ENCODE measurements at places on chromosomes 5 and 9.

DNA sequence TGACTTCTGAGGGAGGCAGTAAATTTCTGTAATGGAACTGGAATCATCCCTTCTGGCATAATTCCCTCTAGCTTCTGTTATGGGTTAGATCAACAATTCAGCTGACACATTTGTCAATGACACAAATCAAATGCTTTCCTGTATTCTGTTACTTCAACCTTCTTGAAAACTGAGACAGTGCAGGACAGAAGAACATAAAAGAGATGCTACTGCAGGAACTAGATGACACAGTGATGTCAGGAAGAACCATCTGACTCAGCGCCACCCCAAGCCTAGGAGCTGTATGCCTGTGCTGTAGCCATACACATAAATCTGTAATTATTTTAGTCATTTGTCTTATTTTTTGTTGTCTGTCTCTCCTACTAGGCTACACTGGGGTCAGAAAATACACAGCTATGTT is 18.2 kb upstream of the CEP120 start:
- no peak for DNase-seq

- DNase-seq = no peak
Observed at GRCh38 chr5:111774525-111774924, 17.5 kb upstream of the NREP start.

DNA sequence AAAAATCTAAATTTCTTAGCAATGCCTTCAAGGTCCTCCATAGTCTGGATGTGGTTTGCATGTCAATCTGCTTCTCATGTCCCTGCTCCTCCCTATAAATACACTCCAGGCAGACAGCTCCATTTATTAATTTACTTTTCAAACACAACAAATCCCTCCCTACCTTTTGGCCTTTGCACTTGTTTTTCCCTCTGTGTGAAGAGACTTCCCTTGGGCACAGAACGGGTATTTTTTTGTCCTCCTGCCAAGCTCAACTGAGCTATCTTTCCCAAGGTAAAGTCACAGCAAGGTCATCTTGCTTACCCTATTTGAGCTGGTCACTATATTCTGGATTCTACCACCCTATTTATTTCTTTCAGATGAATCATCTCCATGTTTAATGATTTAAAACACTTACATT is 159.6 kb upstream of the ANKH start:
- DNase-seq = no peak

- DNase-seq = no peak
Observed at GRCh38 chr5:169263591-169263990, 37.3 kb downstream of the SLIT3 start.

- DNase-seq = no peak
Observed at GRCh38 chr5:148267962-148268361, 632 bp upstream of the SPINK13 start.
